ENCODE measurements at places on chromosomes 5 and 9.

- no peak for DNase-seq
These were observed 18.4 kb downstream of the POU5F2 start for GRCh38 chr5:93723005-93723404.

DNA sequence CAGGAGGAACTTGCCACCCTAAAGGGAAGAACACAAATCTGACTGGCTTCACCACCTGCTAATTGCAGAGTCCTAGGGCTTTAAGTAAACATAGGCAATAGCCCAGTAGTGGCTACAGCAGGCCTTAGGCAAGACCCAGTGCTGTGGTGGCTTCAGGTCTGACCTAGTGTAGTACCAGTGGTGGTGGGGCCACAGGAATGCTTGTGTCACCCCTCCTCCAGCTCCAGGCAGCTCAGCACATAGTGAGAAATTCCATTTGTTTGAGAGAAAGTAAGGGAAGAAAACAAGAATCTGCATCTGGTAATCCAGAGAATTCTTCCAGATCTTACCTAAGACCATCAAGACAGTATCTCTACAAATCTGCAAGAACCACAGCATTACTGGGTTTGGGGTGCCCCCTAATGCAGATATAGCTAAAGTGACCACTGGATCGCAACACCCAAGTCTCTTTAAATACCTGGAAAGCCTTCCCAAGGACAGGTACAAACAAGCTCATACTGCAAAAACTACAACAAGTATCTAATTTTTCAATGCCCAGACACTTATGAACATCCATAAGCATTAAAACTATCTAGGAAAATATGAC is 102.6 kb upstream of the TRPM3 start:
- no peak for DNase-seq

- DNase-seq = no peak
These were observed 234.1 kb upstream of the ACTBL2 start for GRCh38 chr5:57716661-57717060.

DNA sequence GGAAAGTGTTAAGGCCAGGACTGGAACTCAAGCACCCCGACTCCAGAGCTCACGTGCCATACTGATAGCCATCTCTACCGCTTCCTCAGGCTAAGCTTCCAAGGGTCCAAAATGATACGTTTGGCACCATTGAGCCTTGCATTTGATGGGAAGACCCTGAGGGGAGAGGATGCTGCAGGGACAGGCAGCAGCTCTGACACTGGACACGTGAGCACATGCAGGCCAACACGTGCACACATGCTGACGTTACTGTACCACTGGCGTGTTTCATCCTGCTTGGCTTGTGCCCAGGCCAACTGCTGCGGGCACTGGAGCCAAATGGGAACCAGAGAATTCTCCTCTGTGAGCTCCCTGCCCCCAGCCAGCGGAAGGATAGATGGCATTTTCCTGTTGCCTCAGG is 5.2 kb downstream of the FAT2 start:
- DNase-seq = no peak

DNA sequence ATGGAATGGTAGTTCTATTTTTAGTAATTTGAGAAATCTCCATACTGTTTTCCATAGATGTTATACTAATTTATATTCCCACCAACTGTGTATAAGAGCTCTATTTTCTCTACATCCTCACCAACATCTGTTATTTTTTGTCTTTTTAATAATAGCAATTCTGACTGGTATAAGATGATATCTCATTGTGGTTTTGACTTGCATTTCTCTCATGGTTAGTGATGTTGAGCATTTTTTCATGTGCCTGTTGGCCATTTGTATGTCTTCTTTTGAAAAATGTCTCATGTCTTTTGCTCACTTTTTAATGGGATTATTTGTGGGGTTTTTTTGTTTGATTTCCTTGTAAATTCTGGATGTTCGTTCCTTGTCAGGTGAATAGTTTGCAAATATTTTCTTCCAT is 154.4 kb downstream of the ZSWIM6 start:
- no peak for DNase-seq

GRCh38 chr5:111673891-111674626 is 82.9 kb downstream of the NREP start:
- DNase-seq = no peak

DNA sequence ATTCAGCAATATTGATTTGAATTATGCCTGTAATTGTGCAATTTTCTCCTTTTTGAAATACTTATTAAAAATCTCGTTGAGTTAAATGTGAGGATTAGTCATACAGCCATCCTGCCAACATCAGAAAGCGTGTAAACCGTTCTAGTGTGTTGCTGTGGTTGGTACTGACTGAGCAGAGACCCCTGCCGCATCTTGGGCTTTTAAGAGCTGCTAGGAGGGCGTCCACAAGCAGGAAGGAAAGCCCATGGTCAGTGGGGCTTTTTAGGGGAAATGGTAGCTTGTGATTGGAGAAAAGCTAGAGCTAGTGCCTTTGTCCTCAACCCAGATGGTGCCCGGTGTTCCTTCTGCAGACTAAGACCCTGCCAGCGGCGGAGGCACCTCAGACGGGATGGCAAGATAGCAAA is 1.3 kb downstream of the SDHA start:
- no peak for DNase-seq

DNA sequence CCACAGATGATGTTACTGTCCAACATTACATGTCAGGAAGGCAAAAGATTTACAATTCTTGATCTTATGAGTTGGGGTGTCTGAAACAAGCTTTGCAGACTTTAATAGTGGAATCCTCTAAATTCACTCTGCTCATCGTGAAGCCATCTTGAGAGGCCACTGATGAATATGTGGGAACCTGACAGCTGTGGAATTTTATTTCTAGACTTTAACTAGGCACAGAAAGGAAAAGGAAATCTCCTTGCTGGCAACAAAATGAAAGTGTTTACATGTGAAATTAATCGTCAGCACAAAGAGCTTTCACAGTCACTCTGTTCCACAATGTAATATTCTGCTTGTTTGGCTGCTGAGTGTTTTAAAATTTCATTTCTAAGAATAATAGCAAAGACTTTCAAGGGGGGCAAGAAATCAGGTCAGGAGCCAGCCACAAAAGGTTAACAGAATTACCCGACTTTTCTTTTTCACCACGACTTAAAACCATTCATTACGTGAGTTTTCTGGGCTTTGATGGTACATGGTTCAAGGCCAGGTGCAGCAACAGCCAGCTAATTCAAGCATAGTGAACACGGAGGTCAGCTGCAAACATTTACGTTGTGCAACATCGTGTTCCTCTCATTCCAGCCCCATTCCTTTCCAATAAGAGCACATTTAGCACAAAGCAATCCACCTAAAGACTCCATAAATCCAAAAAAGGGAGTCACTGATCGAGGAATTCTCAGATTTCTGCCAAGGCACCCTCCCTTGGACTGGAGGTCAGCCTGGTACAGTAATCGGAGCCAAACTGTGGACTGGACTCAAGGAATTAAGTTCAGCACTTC is 14.6 kb downstream of the NREP start:
- no peak for DNase-seq

DNA sequence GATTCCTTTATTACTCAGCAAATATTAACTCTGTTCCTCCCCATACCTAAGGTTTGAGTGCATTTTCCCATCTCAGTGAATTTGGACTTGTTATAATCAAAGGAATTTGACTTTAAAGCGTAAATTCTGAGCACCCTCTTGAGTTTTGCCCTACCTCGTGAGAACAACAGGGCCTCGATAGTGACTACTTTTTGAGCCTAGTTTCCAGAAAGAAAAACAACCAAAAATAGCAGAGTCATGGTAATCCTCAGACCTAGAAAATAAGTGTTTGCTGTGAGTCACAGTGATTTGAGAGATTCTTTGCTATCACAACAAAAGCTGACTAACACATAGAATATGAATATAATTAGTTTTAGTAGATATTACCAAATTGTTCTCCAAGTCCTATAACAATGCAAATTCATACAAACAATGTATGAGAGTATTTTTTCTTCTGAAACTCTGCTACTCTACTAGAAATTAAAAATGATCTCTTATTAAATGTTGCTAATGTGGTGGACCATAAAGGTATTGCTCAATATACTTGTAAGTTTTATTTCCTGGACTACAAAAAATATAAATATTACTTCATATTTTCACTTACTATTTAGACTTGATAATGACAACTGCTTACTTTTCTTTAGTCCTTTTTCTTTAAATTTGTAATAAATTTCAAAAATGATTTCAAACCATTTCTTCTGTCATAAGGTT is 759.7 kb downstream of the BRINP1 start:
- no peak for DNase-seq

DNA sequence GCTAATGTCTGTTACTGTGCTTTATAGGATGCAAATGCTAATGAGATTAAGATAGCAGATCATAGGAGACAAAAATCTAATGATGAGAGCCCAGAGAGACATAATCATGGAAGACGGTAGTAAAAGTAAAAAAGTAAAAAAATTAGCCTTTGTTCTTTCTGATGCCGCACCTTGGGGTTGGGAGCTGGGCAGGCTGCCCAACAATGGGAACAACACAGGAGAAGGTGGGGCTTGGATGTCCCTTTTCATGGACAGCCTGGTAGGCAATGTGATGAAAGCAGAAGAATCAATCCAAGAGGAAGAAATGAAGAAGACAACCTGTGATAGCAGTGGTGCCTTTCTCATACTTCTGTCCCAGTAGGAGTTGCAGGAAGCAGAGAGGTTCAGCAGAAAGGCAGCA is 57.2 kb downstream of the RAB14 start:
- no peak for DNase-seq

GRCh38 chr5:167752936-167753335 is 538.5 kb upstream of the WWC1 start:
- no peak for DNase-seq

- no peak for DNase-seq
These were observed 1726.4 kb upstream of the NUDT12 start for GRCh38 chr5:105288946-105289345.

DNA sequence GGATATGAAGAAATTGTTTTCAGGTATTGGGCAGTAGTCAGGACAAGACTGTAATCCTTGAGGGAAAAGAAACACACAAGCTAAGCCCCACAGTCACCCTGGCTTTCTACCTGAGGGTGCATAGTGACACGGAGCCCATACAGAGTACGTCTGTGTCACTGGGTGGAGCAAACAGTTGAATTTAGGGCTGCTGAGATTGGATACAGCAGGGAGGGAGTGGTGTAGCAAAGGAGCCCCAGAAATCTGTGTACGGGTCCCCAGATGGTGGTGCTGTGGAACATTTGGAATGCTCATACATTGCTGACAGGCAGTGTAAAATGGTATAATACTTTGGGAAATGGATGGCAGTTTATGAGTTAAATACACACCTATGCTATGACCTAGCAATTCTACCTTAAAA is 5.1 kb downstream of the TRMT10B start:
- no peak for DNase-seq

- DNase-seq = no peak
These were observed 12.9 kb downstream of the ACSL6 start for GRCh38 chr5:131998431-131999040.

- no peak for DNase-seq
These were observed 65.5 kb upstream of the SYNPO start for GRCh38 chr5:150574818-150575547.

DNA sequence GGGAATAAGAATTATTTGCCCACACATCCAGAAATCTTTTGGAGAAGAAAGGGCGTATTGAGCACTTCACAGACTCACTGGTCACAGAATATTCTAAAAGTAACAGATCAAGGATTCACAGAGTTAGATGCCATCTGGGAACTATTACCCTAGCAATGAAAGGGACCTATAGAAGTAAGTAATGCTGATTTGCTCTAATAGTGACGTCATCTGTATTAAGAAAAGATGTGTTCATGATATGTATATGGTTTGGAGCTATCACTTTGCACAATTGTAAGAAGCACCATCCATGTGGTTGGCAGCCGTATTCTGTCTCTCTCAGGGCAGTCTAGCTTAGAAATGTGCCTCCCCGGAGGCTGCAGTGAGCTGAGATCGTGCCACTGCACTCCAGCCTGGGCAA is 52.8 kb upstream of the SV2C start:
- no peak for DNase-seq

- DNase-seq = no peak
These were observed 29.7 kb downstream of the CNOT6 start for GRCh38 chr5:180523629-180524466.

DNA sequence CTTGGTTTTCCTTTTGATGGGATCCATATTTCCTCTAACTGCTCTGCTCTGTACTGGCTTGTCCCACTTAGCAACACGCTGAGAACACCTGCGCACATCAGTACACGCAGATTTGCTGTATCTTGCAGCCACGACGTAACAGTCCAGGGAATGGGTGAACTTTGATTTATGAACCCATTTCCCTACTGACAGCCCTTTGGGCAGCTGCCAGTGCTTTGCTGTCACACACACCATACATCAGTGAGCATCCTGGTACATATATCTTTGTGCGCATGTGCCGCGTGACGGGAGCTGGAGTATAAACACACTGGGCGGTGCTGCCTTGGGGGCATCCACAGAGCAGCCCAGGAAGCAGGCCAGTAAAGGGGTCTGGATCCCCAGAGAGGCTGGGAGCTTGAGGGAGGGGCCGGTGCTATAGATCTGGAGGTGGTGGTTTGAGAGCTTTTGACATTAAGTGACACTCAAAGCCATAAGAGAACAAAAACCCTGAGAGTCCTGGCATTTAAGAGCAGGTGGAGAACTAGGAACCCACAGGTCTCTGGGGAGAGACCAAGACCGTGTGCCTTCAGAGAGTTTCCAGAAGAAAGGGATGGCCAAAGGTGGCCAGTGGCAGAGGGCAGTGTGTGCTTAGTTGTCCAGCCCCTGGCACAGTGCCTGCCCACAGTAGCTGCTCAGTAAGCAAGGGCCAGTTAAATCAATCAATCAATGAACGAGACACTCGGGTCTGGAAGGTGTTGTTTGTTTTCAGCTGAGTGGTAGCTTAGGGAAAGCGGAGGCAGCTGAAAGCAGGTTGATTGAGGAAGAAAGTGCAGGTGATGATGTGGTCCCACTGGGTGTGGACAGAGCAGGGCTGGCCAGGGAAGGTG is 53.7 kb downstream of the LMX1B start:
- no peak for DNase-seq

- no peak for DNase-seq
These were observed 153.8 kb upstream of the PHYKPL start for GRCh38 chr5:178386336-178386931.

DNA sequence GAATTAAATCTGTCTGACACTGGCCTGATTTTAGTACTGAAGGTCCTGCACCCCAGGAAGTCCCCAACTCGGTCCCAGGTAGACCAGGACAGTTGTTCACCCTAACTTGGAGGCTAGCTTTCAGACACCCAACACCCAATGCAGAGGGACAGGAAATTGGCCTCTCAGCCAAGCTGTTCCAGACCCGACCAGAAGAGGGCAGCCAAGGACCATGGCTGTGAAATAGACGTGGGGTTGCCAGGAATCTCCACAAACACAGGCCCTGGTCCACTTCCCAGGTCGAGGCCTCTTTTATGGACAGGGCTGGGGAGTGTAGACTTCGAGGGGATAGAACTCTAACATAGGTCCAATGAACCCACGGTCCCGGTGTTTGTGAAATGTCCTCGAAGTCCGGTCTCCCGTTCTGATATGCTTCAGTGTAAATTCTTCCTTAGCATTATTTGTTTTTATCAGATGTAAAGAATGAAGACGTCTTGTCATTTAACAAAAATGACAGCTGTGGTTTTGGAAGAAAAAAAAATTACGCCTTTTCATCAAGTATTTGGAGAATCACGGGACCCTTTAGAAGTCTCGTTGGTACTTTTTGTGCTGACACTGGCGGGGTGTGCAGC is 260.3 kb upstream of the ADAMTS16 start:
- no peak for DNase-seq

- DNase-seq = no peak
These were observed 263.9 kb downstream of the SPOCK1 start for GRCh38 chr5:137234973-137235943.

- no peak for DNase-seq
These were observed 6.0 kb downstream of the BARX1 start for GRCh38 chr9:93949073-93949693.

- no peak for DNase-seq
These were observed 218.2 kb downstream of the TSSK1B start for GRCh38 chr5:113216545-113216944.

Data from stimulated activated CD8-positive, alpha-beta memory T cell treated with anti-CD3 and anti-CD28 coated beads, Interleukin-15, amount 100 ng/mL, for 4 hours (primary cell).